NT2/D1 (cell line): ENCODE measurements at places on chromosomes 6 and 20.

DNA sequence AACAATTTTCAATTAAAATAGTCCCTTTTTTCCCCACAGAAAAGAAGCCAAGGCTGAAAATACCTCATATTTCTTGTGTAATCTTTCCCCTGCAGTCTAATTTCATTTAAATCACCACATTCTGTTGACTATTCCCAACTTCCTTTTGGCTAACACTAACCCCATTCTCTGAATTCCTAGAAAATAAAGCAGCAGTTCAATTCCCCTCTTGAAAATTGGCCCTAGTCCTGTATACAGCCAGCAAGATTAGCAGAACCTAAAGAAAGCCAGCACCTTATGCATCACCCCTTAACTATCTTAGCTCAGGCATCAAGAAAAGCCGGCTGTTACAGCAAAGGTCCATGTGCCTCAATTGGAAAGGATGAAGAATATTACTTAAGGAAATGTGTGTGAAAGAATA, 69.7 kb downstream of the MDN1 start:
- DNase-seq = no peak

DNA sequence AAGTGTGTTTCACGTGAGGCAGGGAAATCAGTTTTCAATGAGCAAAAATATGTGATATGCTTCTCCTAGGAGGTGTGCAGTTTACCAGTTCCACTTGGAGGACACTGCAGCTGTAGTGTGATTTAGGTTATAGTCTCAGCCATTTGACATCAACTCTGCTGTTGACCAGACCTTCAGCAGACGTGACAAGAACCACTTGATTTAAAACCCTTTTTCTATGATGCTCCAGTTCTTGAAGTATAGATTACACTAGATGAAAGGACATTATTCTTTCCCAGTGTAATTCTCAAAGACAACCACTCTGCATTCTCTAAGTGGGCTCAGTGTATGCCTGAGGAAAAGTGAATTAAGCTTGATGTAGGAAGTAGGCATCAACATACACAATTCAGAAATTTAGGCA, 480.8 kb downstream of the TBC1D32 start:
- no peak for DNase-seq

- no peak for DNase-seq
Observed at GRCh38 chr6:53244958-53245357, 96.3 kb upstream of the GCM1 start.

- no peak for DNase-seq
Observed at GRCh38 chr6:73703466-73703865, 7.5 kb downstream of the CD109 start.
